ENCODE measurements at places on chromosomes 2 and 18. TPM values are rescaled to one million over a fixed set of nuclear protein-coding genes. Genes with fewer than 3 reads are reported as not detected.

- peak; percentile 48 for DNase-seq
Observed at GRCh38 chr2:189580241-189580651, 340 bp downstream of the SLC40A1 start.

RAD51AP2 gene
- not detected for total RNA-seq

DNA sequence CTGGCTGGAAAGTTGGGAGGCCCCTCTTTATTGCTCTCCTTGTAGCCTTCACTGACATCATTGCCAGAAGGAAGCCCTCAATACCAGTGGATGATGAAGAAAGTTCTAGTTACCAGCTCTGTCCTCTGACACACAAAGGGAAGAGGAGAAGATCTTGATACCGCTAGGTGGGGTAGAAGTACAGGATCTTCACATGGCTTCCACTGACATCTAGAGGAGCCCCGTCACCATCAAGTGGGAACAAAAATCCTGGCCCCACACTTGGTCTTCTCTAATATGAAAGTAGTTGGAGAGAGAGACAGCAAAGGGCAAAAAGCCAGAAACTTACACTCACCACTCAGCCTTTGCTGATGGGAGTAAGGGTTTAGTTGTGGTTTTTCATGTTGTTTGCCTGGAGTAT lies 12.4 kb downstream of the XIRP2 start:
- DNase-seq: no peak

- DNase-seq: no peak
Observed at GRCh38 chr2:197237291-197238042, 73.1 kb downstream of the ANKRD44 start.

DNA sequence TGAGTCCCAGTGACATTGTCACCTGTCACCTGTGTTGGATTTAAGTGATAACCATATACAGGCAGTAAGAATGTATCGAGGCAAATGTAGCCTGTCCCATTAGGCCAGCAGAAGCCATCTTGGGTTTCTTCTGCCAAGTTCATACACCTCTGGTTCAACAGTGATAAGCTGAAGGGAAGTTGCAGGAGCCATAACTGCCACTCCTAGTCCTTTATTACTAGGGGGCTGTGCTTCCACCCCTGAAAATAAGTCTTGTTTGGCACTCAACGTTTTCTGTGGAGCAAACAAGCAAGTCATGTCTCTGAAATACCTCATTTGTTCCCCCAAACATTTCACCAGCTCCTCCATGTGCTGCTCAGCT lies 58.1 kb upstream of the ALPP start:
- no peak for DNase-seq

DNA sequence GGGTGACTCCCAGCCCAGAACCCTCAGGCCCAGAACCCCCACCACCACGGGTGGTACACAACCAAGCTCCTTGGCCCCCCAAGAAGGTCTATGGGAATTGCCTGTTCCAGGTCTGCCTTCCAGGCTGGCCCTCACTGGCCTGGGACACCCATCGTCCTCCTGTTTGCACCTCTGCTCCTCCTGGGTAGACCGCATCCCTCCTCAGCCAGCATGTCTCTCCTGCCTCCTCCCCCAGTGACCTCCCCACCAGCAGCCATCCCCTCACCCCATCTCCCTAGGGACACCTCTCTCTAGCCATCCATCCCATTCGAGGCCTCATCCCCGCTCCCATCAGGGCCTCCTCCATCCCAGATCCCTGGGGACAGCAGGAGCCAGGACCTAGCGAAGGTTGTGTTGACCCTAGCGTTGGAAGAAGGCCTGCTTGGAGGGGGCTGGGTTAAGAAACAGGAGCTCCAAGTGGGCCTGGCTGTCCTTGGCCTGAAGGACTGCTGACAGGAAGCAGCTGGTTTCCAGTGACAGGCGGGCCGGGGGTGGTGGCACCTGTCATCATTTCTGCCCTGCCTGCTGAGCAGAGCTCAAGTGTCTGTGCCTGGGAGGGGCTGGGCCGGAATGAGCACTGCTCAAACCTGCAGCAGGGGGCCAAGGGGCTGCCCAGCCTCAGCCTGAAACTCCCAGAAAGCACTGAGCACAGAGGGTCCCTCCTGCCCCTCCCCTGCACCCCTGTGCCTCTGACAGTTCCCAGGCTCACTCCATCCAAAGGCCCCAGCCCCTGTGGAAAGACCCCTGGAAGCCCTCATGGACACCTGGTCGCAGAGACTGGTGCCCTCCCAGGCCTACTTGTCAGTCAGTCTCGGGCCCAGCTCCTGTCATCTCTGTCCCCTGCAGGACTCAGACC lies 96.0 kb upstream of the OTOS start:
- peak; percentile 43 for DNase-seq

DNA sequence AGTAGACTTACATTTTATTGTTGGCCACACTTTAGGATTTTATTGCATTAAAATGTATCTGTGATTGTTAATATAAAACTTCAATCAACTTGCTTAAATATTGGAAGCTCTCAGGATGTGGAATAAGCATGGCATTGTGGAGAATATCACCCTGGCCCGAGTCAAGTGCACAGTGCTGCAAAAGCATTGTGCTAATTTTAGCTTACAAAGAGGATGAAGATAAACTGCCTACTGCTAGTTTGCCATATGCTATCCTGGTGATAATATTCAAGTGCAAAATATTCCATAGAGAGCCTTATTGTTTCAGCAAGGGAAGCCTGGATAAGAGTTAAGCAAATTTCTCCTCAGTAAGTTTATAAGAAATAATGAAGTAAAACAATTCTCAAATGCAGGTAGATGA lies 54.5 kb downstream of the MEIS1 start:
- no peak for DNase-seq

GRCh38 chr2:130307850-130308249 lies 34.8 kb upstream of the IMP4 start:
- DNase-seq: no peak

GRCh38 chr2:31263636-31264190 lies 29.8 kb downstream of the EHD3 start:
- no peak for DNase-seq

DNA sequence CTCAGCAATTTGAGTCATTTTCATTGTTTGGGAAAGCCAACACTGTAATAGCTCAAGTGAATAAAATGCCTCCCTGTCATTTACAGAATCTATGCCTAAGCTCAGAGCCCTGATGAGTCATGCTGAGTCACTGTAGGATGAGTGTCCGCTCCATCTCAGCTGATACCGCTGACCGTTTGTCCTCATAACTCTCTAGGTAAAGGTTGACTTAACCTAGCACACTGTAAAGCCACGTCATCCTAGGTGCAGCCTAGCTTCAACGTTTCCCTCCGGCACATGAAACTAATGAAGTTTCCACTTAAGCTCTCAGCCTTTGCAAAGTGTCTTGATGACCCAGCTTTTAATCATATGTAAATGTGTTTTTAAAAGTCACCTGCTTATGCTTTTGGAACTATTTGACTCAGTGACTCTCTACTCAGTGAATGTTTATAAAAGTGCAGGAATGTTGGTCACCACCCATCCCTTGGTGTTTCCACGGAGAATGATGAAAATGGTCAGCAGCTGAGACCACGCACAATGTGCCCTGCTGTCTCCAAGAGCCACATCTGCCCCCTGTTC lies 154.0 kb downstream of the PMAIP1 start:
- no peak for DNase-seq

GRCh38 chr2:237530472-237531433 lies 35.6 kb upstream of the PRLH start:
- DNase-seq: no peak

MYO1B gene
- 87.6 TPM for total RNA-seq

GALNT13 gene
- total RNA-seq: 13.6 TPM

DNA sequence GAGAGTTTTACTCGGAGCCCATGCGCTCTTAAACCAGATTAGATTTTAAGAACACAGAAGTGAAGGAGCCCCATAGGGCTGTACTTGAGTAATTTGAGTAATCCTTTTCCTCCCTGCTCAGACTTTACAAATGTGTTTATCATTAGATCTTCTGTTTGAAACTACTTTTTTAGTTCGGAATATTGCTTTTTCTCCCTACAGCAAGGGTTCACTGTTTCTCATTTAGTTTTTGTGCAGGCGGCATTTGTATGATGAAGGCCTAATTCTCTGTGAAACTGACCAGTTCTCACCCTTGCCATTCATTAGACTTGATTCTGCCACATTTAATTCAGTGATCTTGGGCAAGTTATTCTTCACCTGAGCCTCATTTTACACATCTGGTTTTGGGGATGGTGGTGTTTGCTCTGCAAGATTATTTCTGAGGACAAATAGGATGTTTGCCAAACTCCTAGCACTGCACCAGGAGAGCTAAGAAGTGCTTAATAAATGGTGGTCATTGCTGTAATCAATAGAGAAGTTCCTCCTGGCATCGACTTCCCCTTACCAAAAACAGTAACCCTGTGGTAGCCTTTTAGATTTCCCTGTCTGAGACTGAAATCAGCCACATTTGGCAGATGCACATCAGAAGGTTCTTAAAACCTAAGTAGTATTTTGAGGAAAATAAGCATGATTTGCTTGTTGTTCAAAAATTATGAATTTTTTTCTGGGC lies 2.2 kb downstream of the B3GNT2 start:
- no peak for DNase-seq

DNA sequence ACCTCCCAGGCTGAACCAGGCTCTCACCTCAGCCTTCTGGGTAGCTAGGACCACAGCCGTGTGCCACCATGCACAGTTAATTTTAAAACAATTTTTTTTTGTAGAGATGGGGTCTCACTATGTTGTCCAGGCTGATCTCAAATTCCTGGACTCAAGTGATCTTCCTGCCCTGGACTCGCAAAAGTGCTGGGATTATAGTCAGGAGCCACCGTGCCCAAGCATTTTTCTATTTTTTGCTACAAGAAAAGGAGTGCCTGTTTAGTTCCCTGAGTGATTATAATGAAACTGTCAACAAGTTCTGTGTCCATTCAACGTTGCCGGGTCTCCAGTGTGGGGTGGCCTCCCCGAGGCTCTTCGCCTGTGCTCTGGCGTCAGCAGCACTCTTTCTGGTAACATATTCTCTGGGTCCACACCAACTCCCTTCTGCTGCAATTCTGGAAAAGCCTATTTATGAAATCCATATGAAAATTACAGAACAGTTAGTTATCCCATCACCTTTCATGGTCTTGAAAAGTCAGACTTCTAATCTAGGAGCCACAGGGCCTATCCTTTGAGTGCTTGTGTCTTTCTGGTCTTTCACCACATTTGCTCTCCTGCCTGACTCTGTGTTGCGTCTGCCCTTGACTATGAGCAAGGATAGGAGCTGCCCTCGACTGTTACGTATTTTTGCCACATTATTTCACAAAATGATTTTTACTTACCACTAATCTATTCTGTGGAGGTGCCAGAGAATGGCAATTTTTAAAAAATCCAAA lies 172.7 kb downstream of the SOCS6 start:
- no peak for DNase-seq

NTSR2 gene
- not detected for total RNA-seq

GRCh38 chr2:101302016-101302415 lies 6.5 kb downstream of the RNF149 start:
- no peak for DNase-seq

DNA sequence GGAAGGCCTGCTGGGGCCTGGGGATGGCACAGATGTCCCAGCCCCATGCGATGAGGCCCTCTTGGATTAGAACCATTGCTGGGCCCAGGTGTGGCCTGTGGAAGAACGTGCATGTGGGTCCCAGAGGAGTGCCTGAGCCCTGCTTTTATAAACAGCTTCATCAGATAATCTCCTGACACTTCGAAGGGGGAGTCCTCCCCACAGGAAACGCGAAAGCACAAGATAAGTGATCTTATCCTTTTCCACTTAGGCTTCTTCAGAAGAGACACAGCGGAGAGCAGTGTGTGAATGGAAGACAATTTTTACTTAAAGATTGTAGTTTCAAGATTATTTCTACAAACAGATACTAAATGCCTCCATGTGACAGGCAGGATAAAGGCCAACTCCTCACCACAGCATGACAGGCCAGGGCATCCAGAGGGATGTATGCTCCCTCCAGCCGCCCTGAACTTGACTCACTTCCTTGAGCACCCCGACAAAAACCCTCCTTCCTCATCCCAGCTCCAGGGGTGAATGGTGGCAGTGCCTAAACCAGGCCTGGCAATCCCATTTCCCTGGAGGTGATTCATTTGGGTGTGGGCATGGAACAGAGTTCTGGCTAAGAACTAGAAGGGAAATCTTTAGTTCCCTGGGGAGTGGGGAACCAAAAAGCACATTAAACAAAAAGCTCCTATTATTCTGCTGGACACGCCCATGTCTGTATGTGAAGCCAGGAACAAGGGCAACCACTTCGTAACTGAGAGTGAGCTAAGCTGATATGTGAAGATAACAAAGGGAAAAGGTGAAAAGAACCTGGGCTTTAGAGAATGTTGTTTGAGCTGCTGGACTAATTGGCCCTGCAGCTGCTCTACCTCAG lies 56.2 kb upstream of the TMEM163 start:
- no peak for DNase-seq
